ENCODE measurements at places on chromosomes 2 and 18. TPM values are rescaled to one million over a fixed set of nuclear protein-coding genes. Genes with fewer than 3 reads are reported as not detected.

GRCh38 chr2:69168144-69168813, 155.3 kb downstream of the ANTXR1 start:
- peak; percentile 10 for DNase-seq

DNA sequence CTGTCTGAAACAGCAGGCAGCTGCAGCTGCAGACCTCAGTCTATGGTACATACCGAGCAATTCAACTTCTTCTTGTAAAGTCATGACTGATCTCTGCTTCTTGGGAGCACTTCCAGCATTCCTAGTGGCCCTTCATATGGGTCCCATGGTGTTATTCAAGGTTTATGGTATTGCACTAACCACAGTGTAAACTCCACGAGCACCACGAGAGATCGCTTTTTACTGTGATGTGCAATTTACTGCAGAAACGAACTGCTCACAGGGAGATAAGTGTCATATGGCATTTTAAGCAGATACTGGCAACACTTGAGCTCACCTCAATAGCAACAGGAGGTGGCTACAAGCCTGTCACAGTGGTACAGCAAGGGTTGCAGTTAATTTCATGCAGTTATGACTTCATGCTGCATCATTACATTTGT, 38.6 kb upstream of the SH3BP4 start:
- DNase-seq, result no peak

Gene BMP10
- not detected for total RNA-seq

Gene DCDC2C
- total RNA-seq, result not detected

Gene PROKR1
- 0.12 TPM for total RNA-seq

DNA sequence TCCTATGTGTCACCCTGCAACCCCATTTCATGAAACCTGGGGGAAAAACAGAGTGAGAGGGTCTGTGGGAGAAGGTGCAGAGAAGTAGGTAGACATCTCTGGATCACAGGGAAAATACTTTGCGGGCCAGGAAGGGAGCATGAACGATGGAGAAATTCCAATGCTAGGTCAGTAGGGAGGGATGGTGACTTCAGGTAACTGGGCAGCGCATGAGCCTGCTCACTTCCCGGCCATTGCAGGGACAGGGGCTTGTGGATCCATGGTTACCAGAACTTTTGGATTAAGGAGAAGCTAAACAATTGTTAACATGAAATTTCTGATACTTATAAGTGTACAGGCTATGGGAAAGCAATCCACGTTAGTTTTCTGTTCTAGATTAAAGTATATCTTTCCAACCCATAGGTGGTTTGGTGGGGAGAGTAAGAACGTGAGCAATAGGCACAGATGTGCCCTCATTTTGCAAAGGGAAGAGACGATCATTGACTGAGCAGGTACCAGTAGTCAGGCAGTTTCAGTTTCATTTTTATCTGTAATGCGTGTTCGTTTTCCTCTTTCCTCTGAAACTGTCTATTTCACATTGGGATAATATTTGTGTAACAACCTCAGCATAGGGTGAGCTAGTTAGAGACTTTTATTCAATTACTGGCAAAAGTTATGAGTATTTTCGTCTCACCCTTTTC, 65.0 kb downstream of the NYAP2 start:
- DNase-seq, result no peak

- no peak for DNase-seq
Measured at GRCh38 chr2:181995289-181995688, 9.6 kb downstream of the PPP1R1C start.

GRCh38 chr2:50098242-50098641, 933.7 kb downstream of the NRXN1 start:
- DNase-seq, result no peak

DNA sequence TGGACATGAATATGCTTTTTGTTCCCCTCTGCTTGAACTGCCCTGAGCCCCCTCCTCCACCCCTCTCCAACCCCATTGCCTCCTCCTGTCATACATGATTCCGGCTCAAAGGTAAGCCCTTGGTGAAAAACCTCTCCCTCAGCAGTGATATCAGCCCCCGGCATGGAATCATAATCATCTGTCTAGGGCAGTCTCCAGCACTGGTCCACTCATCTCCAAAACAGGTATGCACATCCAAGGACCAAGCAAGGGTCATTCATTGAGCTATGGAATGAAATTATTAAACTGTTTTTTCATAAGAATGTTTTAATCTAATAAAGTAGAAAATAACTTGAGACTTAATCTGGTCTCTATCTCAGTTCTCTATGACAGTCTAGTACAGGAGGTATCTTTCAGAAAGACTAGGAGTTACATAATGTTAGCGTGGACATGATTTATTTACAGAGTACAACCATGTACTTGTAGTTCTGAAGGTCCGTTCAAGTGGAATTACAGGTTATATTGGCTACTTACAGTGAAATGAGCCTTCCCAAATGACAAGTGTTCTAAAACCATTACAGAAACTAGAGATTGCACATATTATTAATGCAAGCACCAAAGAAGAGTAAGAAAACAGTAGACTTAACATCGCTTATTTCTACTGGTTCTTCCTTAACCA, 75.2 kb downstream of the ACVR1 start:
- no peak for DNase-seq

Gene AFTPH
- total RNA-seq, result 18.9 TPM

DNA sequence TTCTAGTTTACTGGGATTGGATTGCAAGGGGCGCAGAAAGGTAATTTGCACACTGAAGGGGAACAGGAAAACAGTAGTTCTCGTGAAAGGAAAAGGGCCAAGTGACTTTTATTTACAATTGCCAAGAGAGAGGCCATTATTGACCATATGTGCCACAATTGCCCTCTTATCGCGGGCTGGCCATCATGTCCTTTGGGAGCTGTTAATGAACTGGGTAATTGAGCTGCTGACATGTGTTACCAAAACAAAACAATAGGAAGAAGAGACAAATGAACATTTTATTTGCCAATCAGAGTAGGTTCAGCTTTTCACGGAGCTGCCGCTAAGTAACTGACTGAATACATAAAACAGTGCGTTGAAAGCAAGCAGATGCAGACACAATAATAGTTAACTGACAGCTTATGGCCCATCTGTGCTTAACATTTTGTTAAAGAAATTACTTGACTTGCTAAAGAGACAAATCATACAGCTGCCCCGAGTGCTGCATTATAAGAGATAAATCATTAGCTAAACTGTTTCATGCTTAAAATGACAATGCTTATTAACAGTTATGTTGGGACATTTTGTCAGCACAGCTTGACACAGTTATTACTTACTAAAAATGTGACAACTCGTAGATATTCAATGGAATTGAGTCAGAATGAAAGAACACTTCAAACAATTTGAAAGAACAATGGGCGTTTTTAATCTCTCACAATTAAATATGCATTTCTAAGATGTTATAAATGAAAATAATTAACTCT, 57.5 kb downstream of the PAX3 start:
- DNase-seq, result no peak

Gene SPIRE1
- total RNA-seq, result 32.4 TPM

Gene DSC2
- total RNA-seq, result 4.8 TPM

- no peak for DNase-seq
Measured at GRCh38 chr2:179049546-179050311, at the start of gene CCDC141. Gene CCDC141 (minus strand): TSS chr2:179050137. CDS start chr2:179049941, 196 bp downstream.

DNA sequence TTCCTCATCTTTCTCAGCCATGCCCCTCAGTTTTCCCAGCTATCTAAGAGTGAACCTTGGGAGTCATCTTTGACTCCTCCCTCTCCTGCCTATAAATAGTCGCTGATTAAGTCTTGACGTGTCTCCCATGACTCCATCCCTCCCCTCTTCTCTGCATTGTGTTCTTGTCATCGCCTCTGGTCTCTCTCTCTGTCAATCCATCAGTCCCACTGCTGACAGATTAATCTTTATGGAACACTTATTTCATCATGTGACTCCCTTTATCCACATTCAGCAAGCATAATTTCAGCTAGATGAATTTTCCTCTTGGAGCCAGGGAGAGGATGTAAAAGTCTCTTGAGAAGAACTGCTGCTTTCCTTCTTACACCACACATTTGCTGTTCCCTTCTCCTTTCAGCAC, 9.4 kb downstream of the ADAM23 start:
- DNase-seq, result peak; percentile 16

DNA sequence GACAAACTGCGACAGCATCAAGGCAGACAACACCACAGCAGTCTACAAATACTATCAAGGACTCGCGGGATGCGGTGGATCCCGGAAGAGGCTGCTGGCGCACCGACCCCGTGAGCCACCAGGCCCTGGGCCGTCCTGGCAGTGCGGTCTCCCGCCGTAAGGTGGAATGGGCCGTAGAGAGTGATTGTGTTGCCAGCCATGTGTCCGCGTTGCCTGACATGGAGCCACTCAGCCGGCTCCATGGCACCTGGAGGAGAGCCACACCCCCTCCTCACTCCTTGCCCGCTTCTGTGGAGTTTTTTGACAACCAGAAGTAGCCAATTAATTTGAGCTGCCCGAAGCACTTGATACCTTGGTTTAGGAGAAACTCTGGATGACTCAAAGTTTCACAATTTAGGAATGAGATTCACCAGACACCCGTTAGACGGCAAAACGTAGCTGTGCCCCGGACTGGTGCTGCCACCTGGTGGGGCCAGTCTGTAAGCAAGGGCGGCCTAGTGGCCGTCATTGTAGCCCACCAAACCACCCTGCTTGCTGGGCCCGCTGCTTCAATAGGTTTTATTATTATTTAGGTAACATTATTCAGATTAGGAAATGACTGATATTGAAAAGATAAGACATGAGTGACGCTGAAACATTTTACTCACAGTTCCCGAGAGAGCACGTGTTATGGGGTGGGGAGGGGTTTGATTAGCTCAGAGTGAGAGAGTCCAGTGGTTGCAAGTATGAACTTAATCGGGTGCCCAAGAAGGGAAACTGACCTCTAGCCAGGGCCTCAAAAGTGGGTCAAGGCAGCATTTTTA, 10.2 kb upstream of the IMP4 start:
- DNase-seq, result peak; percentile 84

Gene TNFAIP6
- total RNA-seq, result not detected

Gene MAP4K4
- total RNA-seq, result 133 TPM

Gene PRSS56
- not detected for total RNA-seq

DNA sequence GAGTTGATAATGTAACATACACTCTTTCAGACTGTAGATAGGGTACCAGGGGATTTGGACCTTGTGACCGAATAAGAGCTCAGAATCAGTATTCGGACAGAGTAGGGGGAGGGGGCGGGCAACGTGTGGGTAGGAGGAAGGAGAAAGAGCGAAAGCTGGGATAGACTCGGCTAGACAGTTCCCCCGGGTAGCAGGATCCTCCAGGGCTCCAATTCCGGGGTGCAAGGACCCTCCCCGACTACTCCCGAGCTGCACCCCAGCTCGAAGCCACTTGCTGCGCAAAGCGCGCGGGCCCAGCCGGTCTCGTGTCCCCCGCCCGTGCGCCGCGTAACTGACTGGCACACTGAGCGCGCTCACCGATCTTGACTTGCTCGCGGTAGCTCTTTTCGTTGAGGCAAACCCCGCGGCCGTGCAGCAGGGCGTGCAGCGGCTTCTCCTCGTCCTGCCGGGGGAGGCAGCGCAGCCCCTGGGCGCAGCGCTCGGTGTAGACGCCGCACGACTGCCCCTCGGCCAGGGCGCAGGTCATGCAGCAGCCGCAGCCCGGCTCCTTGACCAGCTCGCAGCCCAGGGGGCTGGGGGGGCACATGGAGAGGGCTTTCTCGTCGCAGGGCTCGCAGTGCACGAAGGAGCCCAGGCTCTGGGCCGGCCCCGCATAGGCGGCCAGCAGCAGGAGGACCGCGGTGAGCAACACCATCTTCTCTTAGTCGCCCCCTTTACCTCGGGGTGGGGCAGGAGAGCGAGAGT, 1.1 kb downstream of the IGFBP5 start:
- DNase-seq, result peak; percentile 54

Gene CREG2
- 40.0 TPM for total RNA-seq

Gene HIBCH
- total RNA-seq, result 8.1 TPM

- no peak for DNase-seq
Measured at GRCh38 chr2:240498171-240498957, 59.4 kb downstream of the ANKMY1 start.

DNA sequence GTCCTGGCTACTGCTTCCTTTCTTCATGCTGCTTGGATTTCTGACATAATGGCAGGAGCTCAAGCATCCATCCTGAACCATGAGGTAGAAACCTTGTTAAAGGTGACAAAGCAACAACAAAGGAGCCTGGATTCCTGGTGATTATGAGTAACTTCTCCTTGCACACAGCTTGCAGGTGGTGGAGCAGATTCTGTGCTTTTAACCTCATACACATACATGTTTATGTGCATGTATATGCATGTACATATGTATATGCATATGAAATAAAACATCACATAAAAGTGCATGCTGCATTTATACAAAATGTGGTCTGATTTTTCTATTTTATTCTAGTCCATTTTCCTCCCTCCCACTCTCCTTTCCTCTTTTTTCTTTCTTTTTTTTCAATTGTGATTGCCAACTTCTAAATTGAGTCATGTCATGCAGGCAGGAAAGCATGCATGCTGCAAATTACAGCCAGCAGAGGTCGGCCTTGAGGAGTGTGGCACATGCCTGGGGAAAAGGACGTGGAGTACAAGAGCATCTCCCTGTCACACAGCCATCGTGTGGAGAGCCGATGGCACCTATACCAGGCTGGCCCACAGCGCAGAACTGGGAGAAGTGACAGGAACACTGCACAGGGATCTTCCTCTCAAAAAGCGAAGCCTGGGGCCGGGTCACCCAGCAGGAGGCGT, 17.9 kb downstream of the LCT start:
- DNase-seq, result peak; percentile 36

GRCh38 chr2:126635281-126635680, 20.7 kb upstream of the GYPC start:
- DNase-seq, result no peak

DNA sequence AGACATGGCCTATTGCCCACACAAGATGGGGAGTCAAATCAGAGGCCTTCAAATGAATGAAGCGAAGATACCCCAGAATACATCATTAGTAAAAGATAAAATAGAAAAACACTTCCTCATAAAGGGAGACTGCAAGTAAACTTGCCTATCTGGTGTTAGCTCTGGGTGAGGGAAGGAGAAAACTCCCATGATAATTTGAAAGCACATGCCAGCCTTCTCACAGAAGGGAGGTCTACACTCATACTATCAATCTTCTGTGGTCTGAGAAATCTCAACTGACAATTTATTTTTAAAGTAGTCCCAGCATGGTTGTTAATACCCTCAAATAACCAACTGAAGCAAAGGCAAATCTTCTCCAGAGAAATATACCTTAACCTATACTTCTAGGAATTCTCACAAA, 75.4 kb downstream of the EXOC6B start:
- DNase-seq, result no peak

Gene FOXI3
- not detected for total RNA-seq

- no peak for DNase-seq
Measured at GRCh38 chr2:120423167-120423943, 77.4 kb downstream of the INHBB start.

DNA sequence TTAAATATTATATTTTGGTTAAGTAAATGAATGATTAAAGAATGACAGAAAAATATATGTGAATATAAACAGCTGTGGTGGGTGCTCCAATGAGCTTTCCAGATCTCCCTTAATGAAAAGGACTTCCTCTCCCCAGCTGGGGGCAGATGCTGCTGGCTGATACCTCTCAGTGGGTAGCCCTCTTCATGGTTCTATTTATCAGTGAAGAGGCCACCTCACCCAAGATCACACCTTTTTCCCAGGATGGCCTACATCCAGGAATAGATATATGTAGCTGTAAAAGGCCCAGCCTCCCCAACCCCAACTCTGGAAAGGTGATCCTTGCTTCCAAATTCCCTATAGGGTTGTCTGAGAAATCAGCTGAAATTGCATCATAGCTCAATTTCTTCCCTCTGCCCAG, 135.2 kb upstream of the ACVR2A start:
- no peak for DNase-seq
